ENCODE measurements at places on chromosomes 7 and 10. TPM values are rescaled to one million over a fixed set of nuclear protein-coding genes. Genes with fewer than 3 reads are reported as not detected.

TMEM229A gene
- not detected for total RNA-seq

GRCh38 chr7:107891636-107892366 is 818 bp downstream of the DLD start:
- DNase-seq, result no peak

DNA sequence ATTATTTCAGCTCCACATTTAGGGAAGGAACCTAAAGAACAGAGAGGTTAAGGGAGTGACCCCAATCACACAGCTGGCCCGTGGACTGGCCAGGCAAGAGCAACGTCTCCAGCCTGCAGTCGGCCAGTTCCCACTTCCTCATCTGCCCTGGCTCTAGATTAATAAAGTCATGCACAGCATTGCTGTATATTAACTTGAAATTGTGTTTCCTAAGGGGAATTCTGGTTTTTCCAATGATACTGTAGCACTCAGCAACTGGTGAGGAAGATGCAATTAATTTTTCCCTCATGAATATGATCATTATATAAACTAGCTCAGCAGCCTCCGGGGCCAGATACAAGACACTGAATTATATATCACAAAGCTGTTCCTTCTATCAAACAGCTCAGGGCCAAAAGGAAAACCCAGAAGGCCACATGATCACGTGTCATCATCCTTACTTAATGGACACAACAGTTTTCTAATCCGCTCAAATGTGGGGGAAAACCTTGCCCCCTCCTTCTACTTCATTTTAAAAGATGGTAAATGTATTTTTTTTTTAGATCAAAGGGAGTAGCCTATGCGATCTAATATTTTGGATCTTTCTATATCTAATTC is 295.3 kb upstream of the PRKCQ start:
- no peak for DNase-seq

DNA sequence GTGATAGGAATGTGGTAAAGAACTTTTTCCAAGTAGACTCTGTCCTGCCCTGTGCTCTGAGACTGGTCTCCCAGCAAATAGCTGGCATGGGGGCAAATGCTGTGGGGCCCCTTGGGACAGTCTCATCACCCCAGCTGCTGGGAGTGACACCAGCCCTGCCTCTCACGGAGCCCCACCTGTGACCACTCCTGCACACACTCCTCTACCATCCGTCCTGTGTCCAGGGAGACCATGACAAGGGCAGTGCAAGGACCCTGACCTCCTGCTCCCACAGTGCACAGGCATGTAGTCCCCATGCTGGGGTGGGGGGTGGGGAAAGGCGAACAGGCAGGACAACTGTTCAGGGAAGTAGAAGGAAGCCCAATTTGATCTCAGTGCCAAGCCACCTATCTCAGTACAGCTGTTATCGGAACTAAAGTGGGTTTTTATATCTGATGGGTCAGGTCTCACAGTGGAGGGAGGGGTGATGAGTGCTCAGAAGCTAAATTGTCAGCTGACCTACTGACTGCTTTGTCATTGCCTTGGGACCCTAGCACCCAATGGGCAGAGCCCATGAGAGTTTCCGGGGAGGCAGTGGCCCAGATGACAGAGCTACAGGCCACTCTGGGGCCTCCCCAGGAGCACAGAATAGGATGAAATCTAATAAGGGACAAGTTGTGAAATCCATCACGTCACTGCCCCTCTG is 24.5 kb downstream of the VSTM4 start:
- DNase-seq, result no peak

- no peak for DNase-seq
Observed at GRCh38 chr10:119575991-119576390, 20.8 kb downstream of the TIAL1 start.

HABP2 gene
- not detected for total RNA-seq

GRCh38 chr10:44068716-44069482 is 316.0 kb downstream of the CXCL12 start:
- DNase-seq, result no peak

- DNase-seq, result no peak
Observed at GRCh38 chr7:43195256-43195655, 82.8 kb downstream of the HECW1 start.

DNA sequence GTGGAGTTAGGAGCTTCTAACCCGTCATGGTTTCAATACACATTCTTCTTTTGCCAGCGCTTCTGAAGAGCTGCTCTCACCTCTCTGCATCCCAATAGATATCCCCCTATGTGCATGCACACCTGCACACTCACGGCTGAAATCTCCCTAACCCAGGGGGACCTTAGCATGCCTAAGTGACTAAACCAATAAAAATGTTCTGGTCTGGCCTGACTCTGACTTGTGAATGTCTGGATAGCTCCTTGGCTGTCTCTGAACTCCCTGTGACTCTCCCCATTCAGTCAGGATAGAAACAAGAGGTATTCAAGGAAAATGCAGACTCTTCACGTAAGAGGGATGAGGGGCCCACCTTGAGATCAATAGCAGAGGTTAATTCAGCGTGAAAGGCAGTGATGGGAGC is 22.4 kb downstream of the PRSS2 start:
- DNase-seq, result no peak
